CD4-positive, alpha-beta T cell treated with Interleukin-1 beta for 1 hour (primary cell): ENCODE measurements at places on chromosomes 13 and 19.

GRCh38 chr13:84672616-84673015 is 790.3 kb upstream of the SLITRK1 start:
- DNase-seq, result no peak

DNA sequence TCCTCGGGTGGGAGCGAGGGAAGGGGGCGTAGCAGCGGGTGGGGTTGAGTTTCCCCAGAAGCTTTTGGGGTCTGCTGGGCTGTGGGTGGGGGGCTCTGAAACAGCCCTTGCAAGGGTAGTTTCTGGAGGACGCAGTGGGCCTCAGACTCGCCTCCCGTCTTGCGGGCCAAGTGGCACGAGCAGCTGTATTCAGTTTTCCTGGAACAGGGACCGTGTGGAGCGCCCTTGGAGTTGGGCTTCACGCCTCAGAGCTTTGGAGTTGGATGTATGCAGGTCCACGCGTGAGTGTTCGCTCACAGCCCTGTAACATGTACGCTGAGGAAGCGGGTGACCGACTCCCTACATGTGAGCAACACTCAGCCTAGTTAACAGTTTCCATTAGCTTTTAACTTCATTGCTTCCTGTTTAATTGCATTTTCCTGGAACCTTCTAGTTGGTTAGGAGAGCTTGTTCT is 603 bp downstream of the TM9SF2 start:
- DNase-seq, result peak; percentile 19

DNA sequence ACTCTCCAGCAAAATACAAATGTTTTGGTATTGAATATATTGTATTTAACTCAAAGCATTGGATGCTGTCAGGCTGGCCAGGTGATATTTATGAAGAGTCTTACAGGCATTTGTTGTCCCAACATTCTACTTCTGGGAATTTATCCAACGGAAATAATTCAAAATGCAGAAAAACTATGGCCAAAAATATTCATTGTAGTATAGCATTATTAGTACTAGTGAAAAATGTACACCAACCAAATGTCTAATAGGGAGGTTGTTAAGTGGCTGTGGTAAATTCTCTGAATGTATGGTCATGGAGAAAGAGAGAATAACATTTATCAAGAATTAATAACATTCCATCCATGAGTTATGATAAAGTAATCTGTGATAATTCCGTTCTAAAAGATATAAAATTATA is 38.6 kb upstream of the GAS6 start:
- DNase-seq, result no peak

GRCh38 chr13:110350509-110350908 is 43.4 kb downstream of the COL4A2 start:
- DNase-seq, result no peak

DNA sequence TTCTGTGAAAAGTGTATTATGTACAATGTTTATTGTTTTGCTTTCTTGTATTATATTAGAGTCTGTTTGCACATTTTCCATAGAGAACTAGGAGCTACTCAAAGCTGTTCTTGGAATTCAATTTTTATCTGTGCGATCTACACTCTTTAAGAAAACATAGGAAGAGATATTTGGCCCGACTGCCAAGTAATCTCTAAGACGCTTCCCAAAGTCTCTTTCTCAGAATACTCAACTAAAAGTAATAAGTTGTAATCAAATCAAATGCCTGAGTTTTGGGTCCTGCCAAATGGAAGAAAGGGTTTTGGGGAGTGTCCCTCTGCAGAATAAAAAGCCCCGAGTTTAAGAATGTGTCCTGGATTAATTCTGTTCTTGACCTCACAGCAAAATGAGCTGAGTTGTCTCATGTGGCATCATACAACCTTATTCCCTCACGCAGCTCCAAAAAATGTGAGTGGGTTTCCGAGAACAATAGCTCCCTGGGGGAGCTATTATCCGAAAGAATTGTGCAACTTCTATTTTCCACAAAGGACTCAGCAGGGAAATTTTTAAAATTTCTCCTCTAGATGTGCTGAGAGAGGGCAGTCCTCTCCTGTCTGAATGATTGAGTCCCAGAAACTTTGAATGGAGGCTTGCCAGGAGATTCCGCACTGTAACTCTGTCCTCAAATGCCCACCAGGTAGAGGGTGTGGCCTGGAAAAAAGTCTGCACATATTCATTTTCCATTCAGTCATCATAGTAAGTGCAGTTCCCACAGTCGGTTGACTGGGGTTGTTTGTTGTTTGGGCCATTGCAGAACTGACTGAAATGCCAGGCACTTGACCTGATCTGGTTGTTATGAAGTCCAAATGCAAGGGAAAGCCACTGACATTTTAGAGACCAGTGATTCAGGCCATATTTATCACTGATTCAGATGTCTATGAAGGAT is 280.0 kb upstream of the SOX21 start:
- DNase-seq, result no peak

DNA sequence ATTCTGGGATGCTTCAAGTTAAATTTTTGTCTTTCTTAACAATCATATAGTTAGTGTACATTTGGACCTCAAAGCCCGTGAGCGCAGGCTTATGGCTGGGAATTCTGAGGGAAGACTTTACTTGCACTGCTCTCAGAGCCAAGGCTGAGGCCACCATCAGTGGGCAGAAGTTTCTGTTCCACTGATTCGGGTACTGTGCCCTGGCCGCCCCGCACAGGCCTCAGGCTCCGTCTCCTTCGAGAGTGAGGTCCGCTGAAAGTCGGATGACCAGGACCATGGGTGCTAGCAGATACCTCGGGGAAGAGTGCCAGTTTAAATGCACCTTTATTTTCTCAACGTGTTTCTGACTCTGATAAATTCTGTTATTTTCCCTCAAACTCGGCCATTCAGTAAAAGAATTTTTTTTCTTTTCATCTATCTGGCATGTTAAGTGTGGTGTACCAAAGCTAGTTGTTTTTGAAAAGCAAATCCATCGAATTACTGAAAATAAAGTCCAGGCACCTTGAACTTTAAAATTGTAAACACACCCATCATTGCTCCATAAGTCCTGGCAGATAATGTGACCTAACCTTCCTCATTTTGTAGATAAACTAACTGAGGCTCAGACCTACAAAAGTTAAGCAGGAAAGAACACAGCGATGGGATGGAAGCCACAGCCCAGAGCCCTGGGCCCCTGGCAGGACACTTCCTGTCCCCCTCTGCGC is 126.7 kb downstream of the SOX1 start:
- no peak for DNase-seq
